ENCODE measurements at places on chromosomes 16 and 17.

DNA sequence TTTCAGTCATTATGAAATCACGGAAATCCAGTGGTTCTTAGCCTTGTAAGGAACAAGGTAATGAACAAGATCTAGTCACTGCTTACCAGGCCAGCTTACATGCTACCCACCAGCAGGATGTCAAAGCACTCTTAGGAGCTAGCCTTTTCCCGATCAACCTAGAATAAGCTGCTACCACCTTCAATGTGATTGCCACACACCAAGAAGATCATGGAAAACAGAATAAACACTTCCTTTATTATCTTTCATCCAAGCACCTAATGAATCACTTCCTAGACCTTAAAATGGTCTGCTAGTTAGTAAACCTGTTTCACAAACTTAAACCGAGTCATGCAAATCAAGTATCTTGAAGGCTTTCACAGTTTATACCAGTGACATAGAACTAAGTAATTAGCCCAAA lies 5.0 kb downstream of the BBS2 start:
- DNase-seq, result no peak

DNA sequence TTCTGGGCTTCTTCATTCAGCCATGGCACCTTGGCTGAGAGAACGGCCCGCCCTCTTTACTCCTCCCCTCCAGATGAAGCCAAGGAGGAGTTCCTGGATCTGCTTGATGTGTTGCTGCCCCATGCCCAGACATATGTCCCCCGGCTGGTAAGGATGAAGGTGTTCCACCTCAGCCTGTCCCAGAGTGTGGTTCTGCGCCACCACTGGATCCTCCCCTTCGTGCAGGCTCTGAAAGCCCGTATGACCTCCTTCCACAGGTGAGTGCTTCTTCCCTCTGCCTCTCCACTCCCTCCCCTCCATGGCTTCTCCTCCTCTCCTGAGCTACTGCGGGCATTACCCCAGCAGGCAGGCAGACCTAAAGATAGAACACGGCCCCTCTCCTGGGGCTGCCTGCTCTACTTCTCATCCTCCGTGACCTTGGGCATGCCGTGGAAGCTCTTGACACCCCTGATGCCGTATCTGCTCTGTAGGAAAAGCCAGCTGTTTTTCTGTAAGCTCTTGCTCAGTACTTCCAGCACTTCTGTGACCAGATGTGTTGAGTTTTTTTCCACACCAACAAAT lies 8.7 kb downstream of the USB1 start:
- DNase-seq, result no peak

DNA sequence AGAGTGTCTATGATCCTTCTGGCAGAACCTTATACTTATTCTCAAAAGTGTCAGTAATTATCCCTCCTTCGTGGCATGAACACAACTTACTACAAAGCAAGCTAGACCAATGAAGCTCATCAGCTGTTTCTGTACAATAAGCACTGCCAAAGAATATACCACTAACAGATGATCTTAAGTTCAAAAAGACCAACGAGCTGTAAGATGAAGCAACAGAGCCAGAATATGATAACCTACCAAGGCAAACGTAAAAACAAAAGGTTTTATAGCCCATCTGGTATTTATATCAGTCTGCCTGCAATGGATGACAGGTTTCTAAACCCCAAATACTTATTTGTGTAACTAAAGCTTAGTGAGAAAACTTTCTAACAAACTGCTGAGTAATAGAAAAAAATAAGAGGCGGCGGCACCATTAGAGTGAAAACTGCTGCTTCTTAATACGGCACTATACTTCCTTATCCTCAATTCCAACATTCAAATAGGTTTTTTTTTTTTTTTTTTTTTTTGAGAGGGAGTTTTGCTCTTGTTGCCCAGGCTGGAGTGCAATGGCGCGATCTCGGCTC lies 22.1 kb downstream of the NME2 start:
- DNase-seq, result no peak

DNA sequence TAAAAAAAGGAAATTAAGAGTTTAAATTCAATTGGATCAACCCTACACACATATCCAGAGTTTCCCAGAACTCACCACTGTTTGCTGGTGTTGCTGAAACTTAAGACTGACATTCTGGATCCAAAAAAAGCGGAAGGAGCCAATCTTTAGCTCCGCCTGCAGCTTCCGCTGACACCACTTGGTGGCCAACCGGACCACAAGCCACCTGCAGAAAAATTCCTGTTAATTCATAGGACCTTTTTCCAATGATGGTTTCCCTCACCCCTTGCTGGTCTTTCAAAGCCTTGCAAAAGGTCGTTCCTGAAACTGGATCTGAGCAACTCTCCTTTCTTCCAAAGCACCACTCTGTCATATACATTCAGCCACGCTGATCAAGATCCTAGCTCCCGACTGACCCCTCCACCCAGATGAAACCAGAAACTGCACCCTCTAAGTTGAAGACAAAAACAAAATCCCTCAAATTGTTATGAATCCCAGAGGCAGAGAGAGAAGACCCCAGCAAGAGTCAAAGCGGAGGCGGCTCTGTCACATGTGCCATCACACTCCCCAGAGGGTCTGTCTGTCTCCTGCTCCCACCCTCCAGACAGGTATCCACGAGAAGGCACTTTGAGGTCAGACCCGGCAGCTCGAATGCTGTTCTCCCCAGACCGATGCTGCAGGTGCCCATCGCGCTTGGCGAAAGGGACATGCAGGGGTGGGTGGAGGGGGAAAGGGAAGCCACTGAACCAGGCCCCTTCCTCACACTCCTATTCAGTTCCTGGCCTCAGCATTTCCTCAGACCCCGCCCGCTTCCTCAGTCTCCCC lies 773 bp downstream of the BLTP2 start:
- peak; percentile 88 for DNase-seq

DNA sequence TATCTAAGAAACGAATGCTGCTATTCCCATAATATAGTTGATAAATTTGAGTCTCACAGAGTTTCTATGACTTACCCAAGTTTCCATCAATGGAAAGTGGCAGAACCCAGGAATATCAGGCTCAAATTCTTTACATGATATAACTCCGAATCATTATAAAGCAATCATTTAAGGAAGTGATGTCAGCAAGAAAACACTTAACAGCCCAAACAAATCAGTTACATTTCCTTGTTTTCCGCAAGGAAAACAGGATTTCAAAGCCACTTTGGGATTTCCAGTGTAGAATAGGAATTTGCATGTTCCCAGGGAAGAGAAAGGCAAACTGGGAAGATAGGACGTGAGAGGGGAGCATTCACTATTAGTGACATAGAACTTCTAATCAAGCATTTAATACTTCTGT lies 311.4 kb upstream of the GOT2 start:
- no peak for DNase-seq

GRCh38 chr17:35666070-35666469 lies 65.4 kb upstream of the RASL10B start:
- no peak for DNase-seq

GRCh38 chr16:77961814-77962213 lies 60.5 kb upstream of the CLEC3A start:
- no peak for DNase-seq

DNA sequence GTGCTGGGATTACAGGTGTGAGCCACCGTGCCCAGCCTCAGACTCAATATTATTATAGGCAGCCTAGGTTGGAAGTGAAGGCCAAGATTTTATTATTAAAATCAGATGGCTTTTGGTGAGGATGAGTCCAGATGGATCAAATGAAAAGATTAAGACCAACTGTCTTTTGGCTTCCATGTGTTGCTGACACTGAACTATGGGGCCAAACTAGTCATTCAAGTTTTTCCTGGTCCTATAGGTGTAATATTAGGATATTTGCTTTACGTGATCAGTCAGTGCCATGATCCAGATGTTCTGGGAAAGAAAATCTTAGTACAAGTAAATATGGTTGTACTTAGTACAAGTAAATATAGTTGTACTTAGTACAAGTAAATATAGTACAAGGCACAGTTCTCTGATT lies 140.6 kb downstream of the MAP2K6 start:
- no peak for DNase-seq

GRCh38 chr17:77693776-77694175 lies 264.7 kb upstream of the TNRC6C start:
- no peak for DNase-seq

- DNase-seq, result peak; percentile 83
Measured at GRCh38 chr16:10964039-10964890, 19.9 kb downstream of the CLEC16A start.

DNA sequence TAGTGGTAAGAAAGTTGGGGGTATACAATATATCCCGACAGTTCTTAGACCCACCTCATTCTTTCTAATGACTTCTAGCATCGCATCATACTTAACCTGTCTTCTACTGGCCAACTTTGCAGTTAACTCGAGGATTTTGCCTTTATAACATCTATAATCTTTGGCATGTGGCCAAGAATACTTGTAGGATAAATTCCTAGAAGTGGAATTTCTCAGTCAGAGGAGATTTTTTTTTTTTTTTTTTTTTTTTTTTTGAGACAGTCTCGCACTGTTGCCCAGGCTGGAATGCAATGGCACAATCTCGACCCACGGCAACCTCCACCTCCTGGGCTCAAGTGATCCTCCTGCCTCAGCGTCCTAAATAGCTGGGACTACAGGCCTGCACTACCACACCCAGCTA lies 253.5 kb downstream of the MRTFB start:
- DNase-seq, result no peak

DNA sequence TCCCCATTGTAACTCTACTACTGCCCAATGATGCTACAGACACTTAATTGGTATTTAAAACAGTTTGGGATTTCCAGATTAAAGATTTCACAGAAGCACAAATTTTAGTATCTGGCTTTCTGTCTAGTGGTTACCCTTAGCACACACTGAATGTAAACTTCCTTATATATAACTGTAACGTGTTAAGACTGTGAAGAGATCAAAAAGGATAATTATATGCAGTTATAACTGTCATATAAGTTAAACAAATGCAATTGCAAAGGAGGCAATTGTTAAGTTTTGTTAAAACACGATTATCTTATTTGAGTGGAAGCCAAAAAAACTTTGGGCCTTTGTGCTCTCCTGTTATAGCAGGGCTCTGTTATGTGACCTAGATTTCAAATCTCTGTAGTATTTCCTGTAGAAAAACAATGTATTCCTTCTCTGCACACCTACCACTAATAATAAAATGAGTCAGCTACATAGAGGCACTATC lies 147.9 kb downstream of the STXBP4 start:
- no peak for DNase-seq

DNA sequence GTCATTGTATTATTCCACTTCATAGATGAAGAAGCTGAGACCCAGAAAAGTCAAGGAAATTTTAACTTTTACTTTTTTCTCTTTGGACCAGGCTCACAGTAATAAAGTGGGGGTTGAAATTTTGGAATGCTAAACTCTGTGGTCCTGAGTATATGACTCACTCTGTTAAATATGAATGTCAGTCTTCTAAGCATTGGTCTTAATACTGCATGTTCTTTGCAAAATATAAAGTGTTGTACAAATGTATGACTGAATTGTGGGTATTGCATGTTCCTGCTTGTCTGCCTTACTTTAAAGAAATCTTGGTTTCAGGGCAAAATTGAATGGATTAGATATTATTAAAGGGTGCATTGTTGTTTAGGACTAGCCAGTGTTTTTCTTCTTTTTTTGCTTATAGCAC lies 950.8 kb upstream of the GOT2 start:
- no peak for DNase-seq

DNA sequence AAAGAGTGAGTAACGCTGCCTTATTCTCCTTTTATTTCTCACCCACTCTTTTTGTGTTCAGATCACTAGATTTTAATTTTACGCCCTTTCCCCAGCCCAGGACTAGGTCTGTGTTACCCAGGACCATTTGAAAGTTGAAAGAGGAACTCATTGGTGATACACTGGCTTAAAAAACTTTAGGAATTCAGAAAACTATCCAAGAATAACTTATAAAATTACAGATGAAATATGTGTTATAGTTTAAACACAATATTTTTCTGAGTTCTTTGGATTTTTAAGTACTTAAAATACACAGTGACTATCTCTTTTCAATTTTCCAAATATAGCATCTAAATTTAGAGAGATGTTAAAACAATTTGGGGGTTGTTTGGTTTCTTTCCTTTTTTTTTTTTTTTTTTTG lies 385.2 kb downstream of the CDH13 start:
- no peak for DNase-seq

DNA sequence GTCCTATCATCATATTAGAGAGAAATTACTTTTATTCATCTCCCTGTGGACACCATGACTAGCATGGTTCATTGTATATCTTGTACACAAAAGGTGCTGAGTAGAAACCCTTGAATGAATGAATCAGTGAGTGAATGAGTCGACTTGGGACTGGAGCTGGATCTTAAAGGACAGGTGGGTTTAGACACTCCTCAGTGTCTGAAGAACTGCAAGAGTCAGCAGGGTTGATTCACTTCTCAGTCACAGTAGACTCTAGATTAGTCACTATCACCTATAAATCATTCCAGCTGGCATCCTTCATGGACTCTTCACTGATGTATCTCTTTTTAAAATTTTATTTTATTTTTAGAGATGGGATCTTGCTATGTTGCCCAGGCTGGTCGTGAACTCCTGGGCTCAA lies 30.1 kb upstream of the PMFBP1 start:
- DNase-seq, result no peak

GRCh38 chr17:77054936-77055335 lies 85.8 kb upstream of the SEC14L1 start:
- DNase-seq, result no peak

DNA sequence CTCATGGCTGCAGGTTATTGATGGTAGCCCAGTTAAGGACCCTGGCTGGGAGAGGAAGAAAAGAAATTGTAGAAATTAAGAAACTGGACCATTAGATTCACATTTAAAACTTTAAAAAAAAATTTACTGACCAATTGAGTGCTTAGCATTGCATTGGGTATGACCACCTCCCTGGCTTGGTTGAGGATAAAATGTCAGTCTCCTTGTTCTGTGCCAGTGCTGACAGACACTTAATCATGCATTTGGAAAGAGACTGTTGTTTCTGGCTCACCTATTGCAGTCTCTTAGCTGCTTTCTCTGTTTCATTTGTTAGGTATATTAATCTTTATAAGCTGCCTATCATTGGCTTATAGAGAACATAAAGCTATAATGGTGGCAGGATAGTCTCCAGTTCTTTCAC lies 1.7 kb downstream of the MYH1 start:
- no peak for DNase-seq

DNA sequence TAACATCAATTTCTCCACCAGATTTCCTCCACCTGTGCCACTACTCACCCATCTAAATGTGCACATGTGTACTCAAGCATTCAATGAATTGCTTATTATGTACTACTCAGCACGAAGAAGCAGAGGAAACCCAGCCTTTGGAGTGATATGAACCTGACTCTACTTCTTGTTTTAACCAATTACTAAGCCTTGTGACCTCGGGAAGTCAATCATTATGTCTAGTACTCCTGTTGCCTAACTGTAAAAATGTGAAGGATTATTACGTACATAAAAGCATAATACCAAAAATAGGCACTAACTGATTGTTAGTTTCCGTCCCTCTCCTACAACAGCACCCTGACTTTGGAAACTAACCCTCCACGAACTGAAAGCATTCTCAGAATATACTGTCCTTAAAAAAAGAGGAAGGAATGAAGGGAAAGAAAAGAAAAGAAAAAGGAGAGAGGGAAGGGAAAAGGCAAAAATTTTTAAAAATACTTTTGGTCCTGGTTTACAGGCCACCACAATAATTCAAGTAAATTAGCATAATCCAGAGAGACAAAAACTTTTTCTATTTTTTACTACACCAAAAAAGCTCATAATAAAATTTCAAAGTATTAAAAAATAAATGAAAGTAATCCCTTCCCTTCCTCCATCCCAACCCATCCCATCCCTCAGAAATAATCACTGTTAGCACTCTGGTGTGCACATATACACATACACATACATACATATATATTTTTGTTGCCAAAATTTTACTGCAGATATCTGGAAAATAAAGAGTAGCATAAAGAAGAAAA lies 53.6 kb downstream of the KANSL1 start:
- peak; percentile 46 for DNase-seq

GRCh38 chr16:84036982-84037425 lies 5.6 kb downstream of the SLC38A8 start:
- DNase-seq, result no peak

All from NB4 (cell line).